Karpas-422 (cell line): ENCODE measurements at places on chromosomes 12 and 14. TPM values are rescaled to one million over a fixed set of nuclear protein-coding genes. Genes with fewer than 3 reads are reported as not detected.

Gene PLEKHG3
- not detected in 2 replicates for total RNA-seq

DNA sequence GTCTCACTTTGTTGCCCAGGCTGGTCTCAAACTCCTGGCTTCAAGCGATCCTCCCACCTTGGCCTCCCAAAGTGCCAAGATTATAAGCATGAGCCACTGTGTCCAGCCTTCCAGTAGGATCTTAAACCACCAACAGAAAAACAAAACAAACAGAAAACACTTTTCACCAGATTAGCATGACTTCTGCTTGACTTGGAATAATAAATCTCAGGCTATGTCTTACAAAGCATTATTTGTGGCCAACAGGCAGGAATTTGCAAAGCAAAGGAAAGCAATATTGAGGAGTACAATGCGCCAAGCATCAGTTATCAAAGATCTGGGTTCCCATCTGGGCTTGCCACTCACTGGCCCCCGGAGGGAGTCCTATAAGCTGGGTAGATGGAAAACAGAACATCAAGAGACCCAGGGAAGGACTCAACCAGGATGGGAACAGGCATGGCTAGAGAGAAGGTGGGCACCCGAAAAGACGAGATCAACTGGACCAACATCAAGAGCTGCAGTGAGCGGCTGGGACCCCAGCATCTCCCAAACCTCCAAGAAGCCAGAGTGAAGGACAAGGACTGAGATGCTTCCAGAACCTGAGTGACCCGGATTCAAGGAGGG is 101.2 kb downstream of the TMEM30B start:
- H3K4me1 ChIP-seq: peaks cover 32% of the 10 kb centered on the region
- no peak overlapping the region for H3K27ac ChIP-seq
- H3K4me3 ChIP-seq: no peak overlapping the region
- H3K27me3 ChIP-seq: no peaks in the 10 kb centered on the region
- no peak for DNase-seq
- no peaks in the 10 kb centered on the region for H3K36me3 ChIP-seq

GRCh38 chr14:89324501-89325298 is 92.3 kb downstream of the FOXN3 start:
- no peak overlapping the region for H3K4me3 ChIP-seq
- no peaks in the 10 kb centered on the region for H3K4me1 ChIP-seq
- no peaks in the 10 kb centered on the region; the same call in 1 of the 2 replicates for H3K27me3 ChIP-seq
- H3K36me3 ChIP-seq: no peaks in the 10 kb centered on the region

GRCh38 chr14:54981698-54982097 is 45.2 kb downstream of the WDHD1 start:
- peaks cover 56% of the 10 kb centered on the region for H3K36me3 ChIP-seq
- no peak overlapping the region for H3K4me3 ChIP-seq
- H3K27me3 ChIP-seq: no peaks in the 10 kb centered on the region
- 0 out of 2 replicates have a peak, but pooled peaks cover 2% of the 10 kb centered on the region for H3K4me1 ChIP-seq
- no peak overlapping the region for H3K27ac ChIP-seq

DNA sequence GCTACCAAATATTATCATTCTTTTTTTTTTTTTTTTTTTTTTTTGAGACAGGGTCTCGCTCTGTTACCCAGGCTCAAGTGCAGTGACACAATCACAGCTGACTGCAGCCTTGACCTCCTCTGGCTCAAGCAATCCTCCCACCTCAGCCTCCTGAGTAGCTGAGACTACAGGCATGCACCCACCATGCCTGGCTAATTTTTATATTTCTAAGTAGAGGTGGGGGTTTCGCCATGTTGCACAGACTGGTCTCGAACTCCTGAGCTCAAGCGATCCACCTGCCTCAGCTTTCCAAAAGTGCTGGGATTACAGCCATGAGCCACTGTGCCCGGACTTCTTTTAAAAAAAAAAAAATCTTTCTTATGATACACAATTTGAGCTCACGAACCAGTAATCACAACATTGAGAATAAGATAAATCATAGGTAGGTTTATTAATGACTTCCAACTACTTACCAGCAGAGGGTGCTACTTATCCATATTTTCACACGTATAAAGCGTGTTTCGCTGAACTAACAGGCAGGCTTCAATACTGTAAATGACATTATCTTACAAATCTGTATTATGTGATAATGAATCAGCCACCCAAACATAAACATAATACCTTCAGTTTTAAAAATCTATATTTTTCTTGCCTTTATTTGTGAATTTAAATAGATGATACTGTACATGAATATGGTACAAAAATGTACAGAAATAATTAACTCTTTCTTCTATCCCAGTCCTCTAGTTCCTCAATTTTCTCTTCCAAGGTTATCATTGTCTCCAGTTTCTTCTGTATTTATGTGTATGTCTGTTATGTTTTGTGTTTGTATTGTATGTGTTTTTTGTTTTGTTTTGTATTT is 42.5 kb upstream of the BCAT1 start:
- H3K36me3 ChIP-seq: no peaks in the 10 kb centered on the region
- 0 out of 2 replicates have a peak overlapping the region, but pooled peaks have one; percentile 22 for H3K4me3 ChIP-seq
- peaks cover 55% of the 10 kb centered on the region for H3K4me1 ChIP-seq
- H3K27ac ChIP-seq: no peak overlapping the region
- peak; percentile 93 for DNase-seq
- no peaks in the 10 kb centered on the region for H3K27me3 ChIP-seq

GRCh38 chr12:24200010-24200409 is 250.5 kb upstream of the SOX5 start:
- H3K4me1 ChIP-seq: no peaks in the 10 kb centered on the region
- H3K27ac ChIP-seq: no peak overlapping the region
- no peaks in the 10 kb centered on the region for H3K36me3 ChIP-seq
- H3K27me3 ChIP-seq: no peaks in the 10 kb centered on the region
- no peak overlapping the region for H3K4me3 ChIP-seq

GRCh38 chr12:3533703-3534386 is 42.8 kb downstream of the PRMT8 start:
- H3K36me3 ChIP-seq: no peaks in the 10 kb centered on the region
- no peak for DNase-seq
- no peaks in the 10 kb centered on the region for H3K27me3 ChIP-seq
- no peak overlapping the region for H3K4me3 ChIP-seq
- H3K27ac ChIP-seq: no peak overlapping the region
- no peaks in the 10 kb centered on the region for H3K4me1 ChIP-seq

Gene CLEC9A
- not detected in 2 replicates for total RNA-seq

GRCh38 chr14:75328558-75329155 is 50.0 kb downstream of the FOS start:
- no peak overlapping the region for H3K4me3 ChIP-seq
- no peaks in the 10 kb centered on the region for H3K4me1 ChIP-seq
- no peak overlapping the region for H3K27ac ChIP-seq
- no peak for DNase-seq
- no peaks in the 10 kb centered on the region for H3K36me3 ChIP-seq
